ENCODE measurements at places on chromosomes 1 and 21.

GRCh38 chr1:82330330-82330729, 529.6 kb downstream of the ADGRL2 start:
- DNase-seq = no peak

- no peak for DNase-seq
Observed at GRCh38 chr1:9473032-9473807, 66.0 kb upstream of the SLC25A33 start.

GRCh38 chr1:177032434-177032833, 132.1 kb downstream of the ASTN1 start:
- DNase-seq = no peak

- DNase-seq = peak; percentile 57
Observed at GRCh38 chr1:46724991-46725735, 6.2 kb upstream of the EFCAB14 start.

DNA sequence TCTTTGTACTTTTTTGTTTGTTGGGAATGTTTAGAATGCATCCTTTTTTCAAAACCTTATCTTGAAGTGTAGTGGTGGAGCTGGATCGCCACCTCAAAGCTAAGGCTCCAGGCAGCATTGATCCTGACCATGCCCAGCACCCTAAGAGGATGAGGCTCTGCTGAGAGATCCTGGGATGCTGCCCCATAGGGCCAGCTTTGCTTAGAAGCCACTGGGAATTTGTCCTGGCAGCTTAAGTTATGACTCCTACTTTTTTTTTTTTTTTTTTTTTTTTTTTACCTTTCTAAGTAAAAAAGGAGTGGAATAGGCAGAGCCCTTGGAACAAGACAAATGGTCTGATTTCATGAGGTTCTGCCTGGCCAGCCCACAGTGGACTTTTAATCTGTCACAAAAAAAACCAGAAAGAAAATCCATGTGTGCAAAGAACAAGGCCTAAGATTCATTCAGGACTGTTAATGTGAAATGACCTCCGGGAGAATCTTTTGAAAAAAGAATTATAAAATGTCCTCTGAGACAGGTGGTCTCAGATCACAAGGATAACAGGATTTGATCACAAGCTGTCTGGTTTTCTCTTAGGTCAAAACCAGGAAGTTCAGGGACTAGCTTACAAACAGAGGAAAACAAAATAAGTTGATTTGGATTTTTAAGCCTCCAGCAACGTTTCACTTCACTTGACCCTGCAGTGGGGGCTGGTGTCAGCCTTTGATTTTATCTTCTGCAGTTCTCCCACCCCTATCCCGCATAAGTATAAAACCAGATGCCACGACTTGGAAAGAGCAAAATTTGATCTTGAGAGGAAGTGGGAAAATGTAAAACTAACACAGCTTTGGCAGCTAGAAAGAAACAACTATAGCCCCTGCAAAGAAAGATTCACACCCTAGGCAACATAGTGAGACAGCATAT, 25.9 kb upstream of the RAP1A start:
- DNase-seq = no peak

GRCh38 chr1:1677718-1678580, 14.6 kb downstream of the SLC35E2B start:
- DNase-seq = peak; percentile 36

- DNase-seq = no peak
Observed at GRCh38 chr1:65762081-65762862, 30.4 kb upstream of the PDE4B start.

DNA sequence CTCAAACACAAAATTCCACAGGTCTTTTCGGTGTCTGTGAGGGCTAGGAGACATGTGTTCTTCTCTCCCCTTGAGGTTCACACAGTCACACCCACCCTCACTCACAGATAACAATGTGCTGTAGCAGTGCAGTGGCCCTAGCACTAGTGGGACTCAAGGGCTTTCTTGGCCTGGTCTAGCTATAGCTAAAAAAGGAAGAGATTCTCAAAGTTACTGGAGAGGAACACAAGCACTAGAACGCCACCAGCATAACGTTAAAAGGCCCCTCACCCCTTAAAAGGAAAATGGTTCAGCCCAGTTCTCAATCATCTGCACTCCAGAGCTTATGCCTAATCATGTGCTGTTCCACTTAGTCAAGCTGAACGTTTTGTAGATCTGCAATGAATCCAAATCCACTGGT, 39.5 kb downstream of the RGS8 start:
- DNase-seq = no peak

DNA sequence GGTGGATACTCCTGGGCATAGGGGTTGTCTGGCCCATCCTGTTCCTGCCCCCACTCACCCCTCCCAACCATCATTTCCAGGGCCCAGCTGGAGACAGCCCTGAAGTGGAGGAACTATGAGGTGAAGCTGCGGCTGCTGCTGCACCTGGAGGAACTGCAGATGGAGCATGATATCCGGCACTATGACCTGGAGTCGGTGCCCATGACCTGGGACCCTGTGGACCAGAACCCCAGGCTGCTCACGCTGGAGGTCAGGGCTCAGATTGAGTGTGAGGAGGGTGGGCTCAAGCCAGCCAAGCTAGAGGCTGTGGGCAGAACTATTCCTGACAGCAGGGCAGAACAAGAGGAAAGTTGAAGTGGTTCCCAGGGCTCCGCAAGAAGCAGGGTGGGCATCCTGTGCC, 14.2 kb downstream of the RHOC start:
- DNase-seq = no peak

DNA sequence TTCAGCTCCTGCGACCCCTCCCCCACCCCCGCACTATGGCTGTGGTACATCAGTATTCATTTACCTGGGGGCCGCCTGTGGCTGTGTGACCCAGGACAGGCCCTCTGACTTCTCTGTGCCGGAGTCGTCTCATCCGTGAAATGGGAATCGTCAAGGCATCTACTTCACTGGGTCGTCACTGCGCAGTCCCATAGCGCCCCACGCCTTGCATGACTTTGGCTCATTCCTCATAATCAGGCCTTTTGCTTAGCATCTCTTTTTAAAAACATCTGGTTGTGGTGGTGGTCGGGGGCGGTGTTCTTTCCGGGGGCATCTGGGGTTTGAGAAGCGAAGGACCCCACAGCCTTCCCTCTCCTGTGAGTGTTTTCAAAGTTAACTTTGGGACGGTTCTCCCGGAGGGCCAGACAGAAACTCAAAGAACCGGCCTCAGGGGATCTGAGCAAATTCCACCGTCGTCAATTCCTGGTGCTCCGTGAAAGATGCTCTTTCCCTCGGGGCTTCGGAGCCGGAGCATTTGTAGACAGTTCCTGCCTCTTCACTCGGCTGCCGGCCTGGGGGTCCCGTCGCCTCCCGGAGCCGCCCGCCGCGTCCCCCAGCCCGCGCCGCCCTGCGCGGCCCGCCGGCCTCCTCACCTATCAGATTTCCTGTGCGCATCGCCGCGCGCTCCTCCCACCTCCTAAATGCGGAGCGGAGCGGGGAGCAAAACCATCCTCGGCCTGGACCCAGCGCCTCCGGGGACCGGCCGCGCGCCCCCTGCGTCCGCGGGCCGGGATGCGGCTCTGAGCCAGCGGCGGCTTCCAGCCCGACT, at the start of gene B3GALT5:
Gene B3GALT5, plus strand, starts transcription at position 708 of the 808 bp plus-strand sequence. CDS start 47,620 bp downstream, outside the sequence.
- no peak for DNase-seq

GRCh38 chr21:41614511-41614910, 106.6 kb upstream of the TMPRSS2 start:
- no peak for DNase-seq

DNA sequence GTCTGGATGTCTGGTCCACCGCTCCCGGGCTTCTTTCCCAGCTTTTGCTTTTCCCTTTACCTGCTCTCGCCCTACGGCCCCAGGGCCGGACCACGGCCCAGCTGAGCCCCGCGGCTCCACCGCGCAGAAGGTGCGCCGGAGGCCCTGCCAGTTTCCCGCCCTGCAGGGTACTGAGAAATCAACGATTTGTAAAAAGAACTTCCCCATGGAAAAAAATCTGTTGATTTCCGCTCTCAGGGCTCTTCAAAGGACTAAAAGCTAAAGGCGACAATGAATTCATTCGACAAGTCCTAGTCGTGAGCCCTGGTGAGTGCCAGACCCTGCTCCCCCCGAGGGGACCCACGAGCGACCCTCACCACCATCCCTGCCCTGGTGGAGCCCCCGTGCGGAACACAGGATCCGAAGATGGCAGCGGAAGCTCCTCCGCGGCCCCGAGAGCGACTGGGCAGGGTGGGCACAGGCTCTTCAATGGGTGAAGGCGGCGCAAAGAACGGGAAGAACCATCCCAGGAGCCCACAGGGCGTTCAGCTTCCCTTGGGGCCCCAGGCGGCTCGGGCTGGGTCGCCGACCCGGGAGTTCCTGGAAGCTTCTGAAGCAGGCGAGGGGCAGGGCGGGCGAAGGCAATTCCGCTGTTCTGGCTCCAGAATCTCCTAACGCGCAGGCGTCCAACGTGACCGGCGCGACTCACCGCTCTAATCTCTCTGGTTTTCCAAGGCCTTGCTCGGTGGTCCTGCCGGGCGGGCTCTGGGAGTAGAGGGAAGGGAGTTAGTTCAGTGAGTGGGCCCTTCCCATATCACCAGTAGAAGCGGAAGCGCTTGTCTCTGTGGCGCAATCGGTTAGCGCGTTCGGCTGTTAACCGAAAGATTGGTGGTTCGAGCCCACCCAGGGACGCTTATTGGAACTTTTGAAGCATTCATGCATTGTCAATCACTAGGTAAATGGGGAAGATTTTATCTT, 6.6 kb upstream of the RNU1-2 start:
- peak; percentile 42 for DNase-seq

- no peak for DNase-seq
Observed at GRCh38 chr1:1620433-1621139, 5.3 kb downstream of the MIB2 start.

DNA sequence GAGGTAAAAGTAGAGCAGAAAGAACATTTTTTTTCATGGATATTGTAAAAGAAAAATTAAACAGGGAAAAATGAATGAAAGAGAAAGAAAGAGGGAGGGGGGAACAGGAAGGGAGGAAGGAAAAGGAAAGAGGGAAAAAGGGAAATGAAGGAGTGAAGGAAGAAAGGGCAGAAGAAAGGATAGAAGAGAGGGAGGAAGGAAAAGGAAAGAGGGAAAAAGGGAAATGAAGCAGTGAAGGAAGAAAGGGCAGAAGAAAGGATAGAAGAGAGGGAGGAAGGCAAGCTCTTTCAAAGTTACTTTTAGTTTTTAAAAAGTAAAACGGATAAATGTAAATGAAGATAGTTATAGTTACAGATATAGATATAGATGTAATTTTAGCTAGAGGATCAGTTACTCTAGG, 1676.7 kb downstream of the MRPL39 start:
- no peak for DNase-seq

DNA sequence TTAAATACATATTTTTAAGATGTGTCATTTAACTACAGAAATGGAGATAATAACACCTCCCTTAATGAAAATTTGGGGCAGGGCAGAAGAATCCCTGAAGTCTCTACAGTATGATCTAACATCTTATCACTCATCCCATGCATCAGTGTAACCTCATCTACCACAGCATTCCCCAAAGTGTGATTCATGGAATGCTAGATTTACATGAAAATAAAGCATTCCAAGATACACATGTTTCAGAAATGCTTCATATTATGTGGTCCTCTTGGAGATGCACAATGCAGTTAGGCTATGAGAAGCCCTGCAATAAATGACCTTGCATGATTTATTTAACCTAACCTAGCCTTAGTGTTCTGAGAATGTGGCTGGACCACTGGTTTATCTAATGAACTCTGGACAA, 166.9 kb upstream of the SYT6 start:
- DNase-seq = no peak
